Stimulated activated CD8-positive, alpha-beta memory T cell treated with anti-CD3 and anti-CD28 coated beads, Interleukin-7, amount 100 ng/mL, for 1 hour (primary cell): ENCODE measurements at places on chromosomes 11 and 22.

GRCh38 chr22:36911887-36912661 is 1.4 kb upstream of the CSF2RB start:
- no peak for DNase-seq

- no peak for DNase-seq
Observed at GRCh38 chr22:47474895-47475294, 712.4 kb downstream of the TBC1D22A start.

- DNase-seq, result no peak
Observed at GRCh38 chr22:23608583-23608982, 23.5 kb downstream of the DRICH1 start.

DNA sequence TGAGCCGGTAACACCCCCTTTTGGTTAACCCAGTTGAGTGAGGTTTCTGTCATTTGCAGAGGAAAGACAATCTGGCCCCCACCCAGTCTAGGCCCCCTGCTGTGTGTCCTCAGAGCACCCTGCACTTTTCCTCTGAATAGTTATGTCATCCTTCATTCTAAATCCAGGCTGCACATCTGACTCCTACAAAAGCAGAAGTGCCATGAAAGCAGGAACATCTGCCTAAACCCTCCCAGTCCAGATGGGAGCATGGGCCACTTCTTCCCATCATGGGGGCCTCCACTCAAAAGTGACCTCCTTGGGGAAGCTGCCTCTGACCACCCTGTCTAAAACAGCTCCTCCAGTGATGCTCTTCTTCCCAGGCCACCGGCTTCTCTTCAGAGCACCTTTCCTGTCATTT is 53.7 kb upstream of the HMGXB4 start:
- no peak for DNase-seq

DNA sequence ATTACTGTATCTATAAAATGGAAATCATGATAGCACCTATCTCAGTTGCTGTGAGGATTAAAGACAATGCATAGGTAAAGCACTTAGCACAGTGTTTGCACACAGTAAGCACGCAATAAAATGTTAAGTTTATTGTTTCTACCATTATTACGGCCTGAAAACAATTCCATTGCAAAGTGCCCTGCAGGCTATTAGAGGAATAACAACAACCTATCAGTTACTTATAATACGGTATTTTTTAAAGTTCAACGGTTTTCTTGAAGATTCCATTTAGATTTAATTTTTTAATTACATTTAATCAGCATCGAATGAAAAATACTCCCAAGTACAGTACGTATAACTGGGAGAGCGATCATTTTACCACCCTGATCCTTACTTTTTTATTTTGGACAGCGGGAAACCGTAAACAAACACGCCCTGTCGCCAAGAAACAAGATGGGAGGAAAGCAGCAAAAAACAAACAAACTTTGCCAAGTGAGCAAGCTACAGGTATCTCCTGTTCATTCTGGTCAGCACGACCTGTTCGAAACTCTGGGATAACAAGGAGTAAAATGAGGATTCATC is 893 bp downstream of the SLC36A4 start:
- no peak for DNase-seq

- no peak for DNase-seq
Observed at GRCh38 chr11:110710628-110711381, 1.4 kb downstream of the ARHGAP20 start.

GRCh38 chr11:109349276-109350080 is 72.5 kb upstream of the C11orf87 start:
- DNase-seq, result no peak

DNA sequence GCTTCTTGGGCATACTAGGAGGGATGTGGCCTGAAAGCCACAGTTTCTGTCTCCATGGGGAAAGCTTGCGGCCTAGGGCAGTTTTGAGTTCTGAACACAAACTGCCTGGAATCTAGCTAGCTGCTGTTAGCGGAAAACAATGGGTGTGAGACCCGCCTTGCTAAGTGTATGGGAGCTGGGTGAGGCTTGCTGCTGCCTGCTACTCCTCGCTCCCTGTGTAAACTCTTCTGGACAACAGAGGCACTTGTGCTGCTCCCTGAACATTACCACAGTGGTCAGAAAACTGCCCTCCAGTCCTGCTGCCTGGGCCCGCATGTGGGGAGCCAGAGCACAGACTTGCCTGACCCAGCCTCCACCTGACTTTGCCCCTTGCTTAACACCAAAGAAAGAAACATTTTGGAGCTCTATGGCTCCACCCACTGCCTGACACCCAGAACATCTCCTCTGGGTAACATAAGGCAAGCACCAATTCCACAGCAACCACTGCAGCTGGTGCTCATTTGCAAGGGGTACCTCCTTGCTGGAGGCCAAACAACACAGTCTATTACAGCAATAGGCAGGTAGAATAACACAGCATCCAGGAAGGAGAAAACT is 766.3 kb upstream of the RAG2 start:
- no peak for DNase-seq

DNA sequence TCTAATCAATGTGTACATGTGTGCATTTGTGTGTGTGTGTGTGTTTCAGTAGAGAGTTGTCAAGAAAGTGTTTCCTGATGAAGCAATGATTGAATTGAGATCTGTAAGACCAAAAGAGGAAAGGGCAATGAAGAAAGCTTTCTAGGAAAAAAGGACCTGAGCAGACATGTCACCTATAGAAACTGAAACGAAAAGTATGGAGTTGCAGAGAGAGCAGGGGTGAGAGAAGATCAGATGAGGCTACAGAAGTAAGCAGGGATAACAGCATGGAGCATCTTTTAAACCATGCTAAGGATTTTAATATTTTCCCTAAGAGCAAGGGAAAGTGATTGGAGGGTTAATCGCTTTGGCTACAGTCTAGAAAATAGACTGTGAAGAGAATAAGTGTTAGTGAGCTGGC is 1459.4 kb upstream of the TENM4 start:
- DNase-seq, result no peak

DNA sequence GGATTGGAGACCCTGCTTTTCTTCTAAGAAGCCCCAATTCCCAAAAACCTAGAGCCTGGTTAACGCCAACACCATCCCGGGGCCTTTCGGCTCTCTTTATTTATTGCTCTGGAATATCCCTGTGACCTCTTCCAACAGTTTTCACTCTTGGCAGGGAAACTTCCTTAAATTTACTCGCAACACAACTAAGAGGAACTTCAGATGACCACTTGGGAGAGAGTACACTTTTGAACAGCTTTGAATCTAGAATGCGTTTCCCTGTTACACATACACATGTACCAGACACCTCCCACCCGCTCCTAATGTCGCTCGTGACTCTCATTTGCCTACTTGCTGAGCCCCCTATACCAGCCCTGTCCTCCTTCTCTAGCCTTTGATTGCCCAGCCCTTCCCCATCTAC is 19.4 kb downstream of the TUBA8 start:
- no peak for DNase-seq

- no peak for DNase-seq
Observed at GRCh38 chr11:109828387-109828786, 264.8 kb upstream of the ZC3H12C start.

- DNase-seq, result no peak
Observed at GRCh38 chr11:57377107-57377506, 3.8 kb downstream of the PRG3 start.

- DNase-seq, result no peak
Observed at GRCh38 chr11:12239396-12239795, 129.0 kb downstream of the MICAL2 start.

GRCh38 chr11:65329944-65330403 is 3.7 kb upstream of the DPF2 start:
- DNase-seq, result peak; percentile 77

GRCh38 chr11:10730151-10730550 is 20.9 kb upstream of the CTR9 start:
- no peak for DNase-seq

GRCh38 chr11:60195923-60196368 is 13.1 kb upstream of the MS4A6A start:
- DNase-seq, result no peak

DNA sequence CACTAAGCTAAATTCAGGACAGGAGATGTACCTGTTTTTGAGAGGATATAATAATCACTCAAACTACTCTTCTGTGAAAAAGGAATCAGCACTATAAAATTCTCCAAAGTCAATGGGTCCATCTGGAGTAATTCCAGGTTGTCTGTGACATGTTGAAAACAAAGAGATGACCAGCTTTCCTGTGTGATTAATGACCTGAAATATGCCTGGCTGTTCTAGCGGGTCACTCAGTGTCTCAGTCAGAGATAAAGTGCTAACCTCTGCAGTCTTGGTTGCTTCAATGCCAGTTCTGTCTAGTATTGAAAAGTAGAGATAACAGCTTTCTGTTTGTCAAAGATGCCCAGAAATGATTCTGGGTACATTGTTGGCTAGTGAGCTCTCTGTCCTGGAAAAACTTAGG is 722.6 kb upstream of the TENM4 start:
- no peak for DNase-seq

DNA sequence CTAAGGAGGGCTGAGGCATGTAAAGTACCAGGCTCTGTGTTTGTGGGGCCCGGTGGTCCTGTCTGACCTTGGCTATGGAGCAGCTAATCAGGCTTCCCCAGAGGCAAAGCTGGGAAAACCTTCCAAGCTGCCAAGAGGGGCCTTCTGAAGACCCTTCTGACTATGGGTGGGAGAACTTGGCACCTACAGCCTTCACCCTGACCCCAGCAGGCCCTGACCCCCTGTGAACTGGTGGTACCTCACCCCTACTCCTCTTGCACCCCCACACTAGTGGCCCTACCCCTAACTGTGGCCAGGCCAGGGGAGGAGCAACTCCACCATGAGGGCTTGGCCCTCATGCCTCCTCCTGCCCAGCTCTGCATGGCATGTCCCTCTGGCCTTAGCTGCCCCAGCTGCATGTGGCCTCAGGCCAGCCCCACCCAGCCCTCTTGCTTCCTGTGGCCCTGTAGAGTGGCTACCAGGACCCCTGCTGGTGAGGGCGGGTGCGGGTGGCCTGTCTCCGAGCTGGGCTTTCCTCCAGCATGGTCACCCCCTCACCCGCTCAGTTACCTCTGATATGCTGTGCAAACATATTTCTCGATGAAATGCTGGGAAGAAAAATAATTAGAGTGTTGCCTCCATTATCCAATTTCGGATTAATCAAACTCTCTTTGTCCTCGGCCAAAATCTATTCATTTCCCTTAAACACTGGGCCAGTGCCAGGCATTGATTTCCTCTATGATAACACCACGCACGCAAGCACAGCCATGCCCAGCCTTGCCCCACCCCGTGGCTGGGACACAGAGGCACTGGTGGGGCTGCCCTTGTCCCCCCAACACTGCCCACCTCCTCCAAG is 7.5 kb downstream of the GNAZ start:
- DNase-seq, result no peak

- DNase-seq, result no peak
Observed at GRCh38 chr11:10314199-10315072, 9.6 kb downstream of the ADM start.

DNA sequence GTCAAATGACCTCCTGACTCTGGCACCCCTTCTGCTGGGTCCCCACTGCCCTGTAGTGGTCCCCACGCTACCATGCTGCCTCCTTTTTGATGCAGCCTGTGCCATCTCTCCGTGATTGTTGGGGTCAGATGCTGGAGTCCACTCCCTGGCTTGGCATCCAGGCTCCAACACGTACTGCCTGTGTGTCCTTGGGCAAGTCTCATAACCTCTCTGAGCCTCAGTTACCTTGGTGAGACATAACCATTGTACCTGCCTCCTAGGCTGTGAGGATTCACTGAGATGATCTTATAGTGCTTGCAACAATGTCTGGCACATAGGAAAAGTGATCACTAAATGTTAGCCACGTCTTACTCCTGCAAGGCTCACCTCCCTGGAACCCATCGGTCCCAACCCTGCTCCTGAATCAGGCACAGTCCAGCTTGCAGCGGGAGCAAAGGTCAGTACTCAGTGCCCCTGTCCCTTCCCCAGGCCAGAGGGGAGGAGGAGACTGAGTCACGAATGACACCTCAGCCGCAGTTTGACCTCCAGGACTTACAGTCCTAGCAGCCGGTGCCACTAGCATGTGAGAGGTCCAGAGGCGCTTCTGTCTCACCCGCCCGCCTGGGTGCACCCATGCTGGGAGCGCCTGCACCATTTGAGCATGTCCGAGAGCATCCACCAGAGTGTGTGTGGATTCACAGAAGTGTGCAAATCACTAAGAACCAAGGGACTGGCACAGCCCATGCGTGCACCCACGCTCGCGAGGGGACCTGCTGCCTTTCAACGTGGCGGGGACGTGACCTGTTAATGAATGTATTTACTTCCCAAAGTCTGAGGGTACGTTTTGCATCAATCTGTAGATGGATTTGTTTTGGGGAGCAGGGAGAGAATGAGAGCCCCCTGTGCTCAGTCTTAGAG is 3.0 kb upstream of the APOA4 start:
- DNase-seq, result no peak

GRCh38 chr11:55658608-55659007 is 3.4 kb upstream of the OR4C6 start:
- no peak for DNase-seq

DNA sequence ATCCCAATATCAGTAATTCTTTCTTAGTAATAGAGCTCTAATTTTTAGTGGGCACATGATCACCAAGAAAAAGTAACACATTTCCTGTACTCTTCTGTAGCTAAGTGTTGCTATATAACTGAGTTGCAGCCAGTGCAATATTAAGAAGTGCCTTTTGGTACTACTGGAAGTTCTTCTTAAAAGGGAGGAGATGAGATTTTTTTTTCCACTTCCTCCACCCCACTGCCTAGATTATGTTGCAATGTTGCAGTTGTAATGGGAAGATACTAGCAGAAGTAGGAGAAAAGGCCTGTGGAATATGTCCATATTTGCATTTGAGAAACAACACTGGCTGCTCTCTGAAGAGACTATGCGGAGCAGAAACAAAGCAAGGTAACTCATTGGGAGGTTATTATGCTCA is 280.6 kb upstream of the ANO5 start:
- DNase-seq, result no peak

- no peak for DNase-seq
Observed at GRCh38 chr11:67648140-67648795, 2.3 kb downstream of the ACY3 start.

GRCh38 chr11:22657101-22657694 is 9.2 kb upstream of the GAS2 start:
- no peak for DNase-seq

- DNase-seq, result no peak
Observed at GRCh38 chr11:98549571-98549970, 471.2 kb upstream of the CNTN5 start.

DNA sequence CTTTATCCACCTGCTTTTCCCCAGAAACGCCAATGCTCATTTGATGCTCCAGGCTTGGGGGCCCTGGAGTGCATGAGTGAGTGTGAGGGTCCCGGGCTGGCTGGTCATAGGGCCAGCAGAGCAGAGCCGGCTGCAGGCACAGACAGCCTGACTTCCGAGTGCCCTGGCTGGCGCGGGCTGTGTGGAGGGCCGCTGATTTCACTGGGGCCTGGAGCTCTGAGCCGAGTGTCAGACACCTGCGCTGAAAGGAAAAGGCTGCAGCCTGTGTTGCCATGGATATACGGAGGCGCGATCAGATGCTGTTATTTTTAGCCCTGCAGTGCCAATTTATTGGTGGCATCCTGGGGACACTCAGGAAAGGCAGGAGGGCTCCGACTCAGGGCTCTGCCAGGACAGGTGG is 87.6 kb downstream of the ST3GAL4 start:
- no peak for DNase-seq
